ENCODE measurements at places on chromosomes 6 and 20. TPM values are rescaled to one million over a fixed set of nuclear protein-coding genes. Genes with fewer than 3 reads are reported as not detected.

AFG1L gene
- 2.2 TPM for total RNA-seq

STX11 gene
- 1.8 TPM for total RNA-seq

DNAH8 gene
- total RNA-seq = 0.16 TPM

GRCh38 chr6:151633526-151634335 is 139.9 kb downstream of the CCDC170 start:
- DNase-seq = no peak

Measured in transverse colon (tissue), 4 donors.